ENCODE measurements at places on chromosomes 16 and 17.
A peak's percentile ranks its signal among the peaks of the same experiment; 100 is the strongest.

GRCh38 chr17:51289696-51290111, 29.4 kb downstream of the UTP18 start:
- no peak for DNase-seq

DNA sequence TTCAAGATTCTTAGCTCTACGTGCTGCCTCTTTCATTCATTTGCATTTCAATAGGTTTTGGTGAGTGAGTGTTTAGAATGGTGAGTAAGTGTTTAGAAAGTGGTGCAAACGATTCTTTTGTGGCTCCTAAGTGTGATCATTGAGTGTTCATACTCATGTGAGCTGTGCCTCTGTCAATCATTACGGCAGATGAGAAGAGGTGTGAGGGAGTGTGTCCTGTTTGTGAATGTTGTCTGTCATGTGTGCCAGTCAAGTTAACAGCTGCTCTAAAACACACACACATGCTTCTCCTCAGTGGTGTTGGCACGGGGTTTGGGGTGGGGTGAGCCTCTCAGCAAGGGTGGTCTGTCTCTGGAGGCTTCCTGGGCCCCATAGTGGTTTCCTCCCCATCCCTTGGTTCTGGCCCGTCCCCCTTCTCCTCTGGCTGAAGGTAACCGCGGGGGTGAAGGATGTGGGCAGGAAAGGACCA, 11.4 kb downstream of the MYL4 start:
- DNase-seq = no peak

DNA sequence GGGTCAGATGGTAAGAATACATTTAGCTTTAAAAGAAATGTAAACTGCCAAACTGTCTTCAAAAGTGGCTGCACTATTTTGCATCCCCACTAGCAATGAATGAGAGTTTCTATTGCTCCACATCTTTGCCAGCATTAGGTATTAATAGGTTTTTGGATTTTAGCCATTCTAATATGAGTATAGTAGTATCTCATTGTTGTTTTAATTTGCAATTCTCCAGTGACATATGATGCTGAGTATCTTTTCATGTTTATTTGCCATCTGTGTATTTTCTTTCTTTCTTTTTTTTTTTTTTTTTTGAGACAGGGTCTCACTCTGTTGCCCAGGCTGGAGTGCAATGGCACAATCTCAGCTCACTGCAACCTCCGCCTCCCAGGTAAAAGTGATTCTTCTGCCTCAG, 24.3 kb upstream of the MARCHF10 start:
- DNase-seq = no peak

DNA sequence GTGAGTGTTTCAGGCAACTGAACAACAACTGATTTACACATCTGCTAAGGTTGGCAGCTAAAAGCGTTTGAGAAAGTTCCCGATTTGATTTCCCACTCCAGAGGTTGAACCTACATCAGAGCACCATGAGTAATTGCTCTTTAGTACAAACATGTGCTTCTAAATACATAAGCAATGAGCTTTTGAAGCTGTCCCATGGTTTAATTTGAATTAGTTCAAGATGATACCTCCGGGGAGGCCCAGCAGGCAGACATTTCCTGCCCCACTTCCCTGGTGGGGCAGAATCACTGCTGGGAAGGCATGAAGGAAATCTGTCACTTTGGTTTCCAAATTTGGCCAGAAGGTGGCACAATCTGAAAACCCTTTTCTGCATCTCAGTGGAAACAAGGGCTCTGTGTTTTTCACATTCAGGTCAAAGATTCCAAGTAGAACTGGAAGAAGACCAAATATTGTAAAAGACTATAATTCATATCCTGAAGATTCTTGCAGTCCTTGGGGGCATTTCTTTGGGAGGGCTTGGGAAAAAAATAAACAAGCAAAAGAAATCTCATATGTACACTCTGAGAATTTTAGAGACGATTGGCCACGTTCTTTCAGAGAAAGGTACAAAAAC, 176.2 kb upstream of the FAM20A start:
- DNase-seq = no peak

DNA sequence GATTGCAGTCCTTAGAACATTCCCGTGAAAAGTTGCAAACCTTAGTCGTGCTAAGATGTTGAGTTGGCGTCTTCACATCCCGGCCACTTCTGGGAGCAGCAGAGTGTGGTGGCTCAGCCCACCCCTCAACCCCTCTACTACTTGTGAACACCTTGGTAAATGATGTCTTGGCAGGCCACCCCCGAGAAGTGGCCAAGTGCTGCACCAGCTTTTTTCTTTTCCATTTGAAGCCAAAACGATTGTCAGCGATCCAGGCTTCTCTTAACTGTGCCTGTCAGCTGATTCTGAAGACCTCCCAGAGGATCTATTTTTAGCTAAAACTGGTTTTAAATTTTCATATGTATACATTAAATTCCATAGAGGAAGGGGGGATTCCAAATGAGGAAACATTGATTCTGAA, 247.5 kb downstream of the CDH13 start:
- no peak for DNase-seq

DNA sequence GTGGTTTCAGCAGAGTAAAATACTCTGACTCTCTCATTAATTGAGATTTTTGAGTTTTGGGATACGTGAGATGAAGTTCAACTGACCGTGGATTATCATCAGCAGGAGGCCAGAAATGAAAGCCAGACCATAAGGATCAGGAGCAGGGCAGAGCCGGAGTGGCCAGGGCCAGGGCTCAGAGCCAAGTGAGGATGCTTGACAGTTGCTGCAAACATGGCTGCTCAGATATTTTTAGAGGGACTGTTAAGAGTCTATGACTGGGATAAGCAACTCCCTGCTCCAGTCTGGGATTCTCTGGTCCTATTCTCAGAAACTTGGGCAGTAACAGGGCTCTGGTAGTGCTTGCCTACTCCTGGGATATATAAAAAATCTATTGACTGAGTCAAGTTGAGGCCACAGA, 17.6 kb upstream of the CDH13 start:
- no peak for DNase-seq

GRCh38 chr16:73547552-73548403, 499.9 kb upstream of the ZFHX3 start:
- no peak for DNase-seq

GRCh38 chr17:19750835-19751234, 2.7 kb upstream of the ALDH3A1 start:
- DNase-seq = no peak

DNA sequence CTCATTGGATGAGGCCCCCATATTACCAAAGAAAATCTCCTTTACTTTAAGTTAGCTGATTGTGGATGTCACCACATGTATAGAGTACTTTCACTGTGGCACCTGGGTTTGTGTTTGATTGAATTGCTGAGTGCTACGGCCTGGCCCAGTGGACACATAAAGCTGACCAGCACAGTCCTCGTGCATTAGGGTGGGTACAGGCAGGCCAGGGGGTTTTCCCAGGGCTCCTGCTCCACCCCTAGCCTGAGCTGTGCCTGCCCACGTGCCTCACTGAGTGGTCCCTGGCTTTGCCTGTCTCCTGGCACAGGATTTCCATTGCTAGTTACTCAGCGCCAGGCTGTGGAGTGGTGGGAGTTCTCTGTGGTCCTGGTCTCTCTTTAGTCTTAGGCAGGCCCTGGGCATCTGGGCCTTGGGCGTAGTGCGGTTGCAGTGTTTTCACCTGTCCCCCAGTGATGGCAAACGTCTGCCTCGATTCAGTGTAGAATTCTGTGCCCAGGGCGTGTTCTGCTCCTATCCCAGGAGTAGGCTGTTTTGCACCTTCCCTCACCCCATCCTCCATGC, 86.0 kb downstream of the RPTOR start:
- no peak for DNase-seq

DNA sequence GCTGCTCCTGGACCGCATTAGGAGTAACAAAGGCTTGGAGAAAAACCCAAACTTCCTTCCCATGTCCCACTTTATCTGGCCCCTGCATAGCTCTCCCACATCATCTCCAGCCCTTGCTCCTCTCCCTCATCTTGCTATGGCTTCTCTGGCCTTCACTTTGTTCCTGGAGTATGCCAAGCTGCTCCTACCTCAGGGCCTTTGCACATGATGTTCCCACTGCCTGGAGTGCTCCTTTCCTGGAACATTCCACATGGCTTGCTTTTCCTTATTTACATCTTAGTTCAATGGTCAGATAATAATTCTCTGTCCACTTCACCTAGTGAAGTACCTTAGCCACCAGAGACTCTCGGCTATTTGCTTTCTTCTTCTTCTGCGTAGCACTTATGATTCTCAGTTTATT, 4.3 kb upstream of the KSR1 start:
- no peak for DNase-seq

DNA sequence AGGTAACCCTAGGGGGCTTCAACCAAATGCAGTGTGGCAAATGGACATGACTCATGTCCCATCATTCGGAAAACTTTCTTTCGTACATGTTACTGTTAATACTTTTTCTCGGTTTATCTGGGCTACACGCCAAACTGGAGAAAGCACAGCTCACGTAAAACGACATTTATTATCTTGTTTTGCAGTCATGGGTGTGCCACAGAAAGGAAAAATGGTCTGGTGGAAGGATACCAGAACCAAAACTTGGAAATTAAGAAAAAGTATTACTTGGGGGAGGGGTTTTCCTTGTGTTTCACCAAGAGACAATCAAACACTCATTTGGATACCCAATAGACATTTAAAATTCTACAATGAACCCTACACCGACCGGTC, 23.6 kb downstream of the ALOX15B start:
- no peak for DNase-seq

- no peak for DNase-seq
Observed at GRCh38 chr17:81239714-81240555, 817 bp downstream of the NDUFAF8 start.

DNA sequence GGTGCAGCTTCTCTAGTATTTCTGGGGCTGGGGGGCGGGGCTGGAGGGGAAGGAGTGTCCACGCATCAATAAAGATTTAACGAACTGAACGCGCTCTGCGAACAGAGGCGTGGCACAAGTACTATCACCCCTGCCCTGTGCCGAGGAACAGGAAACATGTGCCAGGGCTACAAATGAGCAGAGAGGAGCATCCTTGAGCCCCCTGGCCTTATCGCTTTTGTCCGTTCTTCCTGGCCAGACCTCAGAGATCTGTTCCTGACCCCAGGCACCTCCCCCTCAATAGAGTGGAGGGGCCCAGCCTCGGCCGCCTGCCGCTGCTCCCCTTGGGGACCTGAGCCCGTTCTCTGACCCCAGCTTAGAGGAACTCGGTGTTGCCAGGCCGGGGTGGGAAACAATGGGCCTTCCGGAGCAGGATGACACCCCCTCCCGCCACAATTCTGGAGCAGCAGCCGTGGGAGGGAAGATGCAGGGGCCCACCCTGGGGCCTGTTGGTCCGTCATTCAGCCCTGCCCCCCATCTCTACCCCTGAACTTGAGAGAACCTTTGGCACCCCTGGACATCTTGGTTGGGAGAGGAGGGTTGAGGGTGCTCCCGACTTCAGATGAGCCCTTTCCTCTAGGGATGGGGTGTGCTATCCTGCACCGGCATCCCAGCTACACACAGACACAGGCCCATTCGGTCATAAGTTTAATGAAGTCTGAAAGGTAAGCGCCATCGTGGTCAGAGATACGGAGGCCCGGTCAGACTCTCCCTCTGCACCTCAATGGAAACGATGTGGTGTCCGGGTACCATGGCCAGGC, 1.1 kb downstream of the NAA38 start:
- DNase-seq = no peak

- DNase-seq = no peak
Observed at GRCh38 chr16:23784811-23785447, 30.1 kb downstream of the CHP2 start.

- DNase-seq = peak; percentile 8
Observed at GRCh38 chr17:60971515-60972369, 294.1 kb downstream of the BCAS3 start.

DNA sequence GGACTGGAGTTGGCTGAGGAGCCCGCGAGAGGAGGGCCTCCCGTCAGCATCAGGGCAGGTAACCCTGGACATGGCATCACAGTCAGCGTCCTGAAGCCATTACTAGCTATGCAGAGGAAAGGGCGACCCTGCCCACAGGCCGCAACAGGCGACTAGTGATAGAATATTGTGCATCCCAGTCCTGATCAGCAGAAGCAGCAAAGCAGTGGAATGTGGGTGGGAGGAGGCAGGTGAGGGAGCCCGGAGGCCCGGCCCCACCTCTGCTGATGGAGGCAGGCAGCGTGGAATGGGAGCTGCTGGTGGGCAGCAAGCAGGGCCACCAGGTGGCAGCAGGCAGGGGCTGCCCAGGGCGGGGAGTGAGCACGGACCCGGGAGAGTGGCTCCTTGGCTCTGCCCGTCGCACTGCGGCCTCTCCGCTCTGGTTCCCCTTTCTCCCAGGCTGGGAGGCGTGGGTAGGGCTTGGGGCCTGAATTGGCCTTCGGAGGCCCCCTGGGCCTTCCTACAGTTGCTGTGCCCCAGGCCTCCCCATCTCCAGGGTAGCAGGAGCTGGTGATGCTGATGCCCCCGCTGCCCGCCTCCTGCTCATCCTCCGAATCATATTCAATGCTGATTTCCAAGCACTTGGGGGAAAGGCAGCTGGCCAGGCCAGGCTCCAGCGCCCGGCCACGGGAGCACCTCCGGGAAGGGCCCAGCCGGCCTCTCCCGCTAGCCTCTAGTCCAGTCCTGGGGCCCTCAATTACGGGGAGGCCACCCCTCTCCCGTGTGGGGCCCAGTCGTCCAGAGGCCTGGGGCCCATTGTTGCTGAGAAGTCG, 20.2 kb downstream of the TSPOAP1 start:
- no peak for DNase-seq

- no peak for DNase-seq
Observed at GRCh38 chr16:85309656-85310587, 197.7 kb upstream of the CIBAR2 start.

GRCh38 chr16:48409839-48410632, 24.8 kb upstream of the SIAH1 start:
- no peak for DNase-seq

GRCh38 chr17:21523497-21524210, 147.5 kb downstream of the KCNJ12 start:
- DNase-seq = no peak

GRCh38 chr17:48393283-48393682, 36.7 kb downstream of the SKAP1 start:
- DNase-seq = no peak

DNA sequence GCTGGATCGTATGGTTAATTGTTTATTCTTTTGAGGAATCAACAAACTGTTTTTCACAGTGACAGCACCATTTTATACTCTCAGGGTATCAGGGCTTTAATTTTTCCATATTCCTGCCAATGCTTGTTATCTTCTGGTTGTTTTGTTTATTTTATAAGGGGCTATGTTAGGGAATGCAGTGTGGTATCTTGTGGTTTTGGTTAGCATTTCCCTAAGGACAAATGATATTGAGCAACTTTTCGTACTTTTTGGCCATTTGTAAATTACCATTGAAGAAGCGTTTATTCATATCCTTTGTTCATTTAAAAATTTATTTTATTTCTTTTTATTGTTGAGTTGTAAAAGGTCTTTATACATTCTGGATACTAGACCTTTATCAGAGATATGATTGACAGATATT, 322.0 kb upstream of the SALL1 start:
- DNase-seq = no peak

GRCh38 chr17:36920032-36921005, 17.0 kb upstream of the LHX1 start:
- DNase-seq = no peak

GRCh38 chr17:49031965-49032928, 35.1 kb downstream of the IGF2BP1 start:
- peak; percentile 40 for DNase-seq

All from GM12864 (cell line).